ENCODE measurements at places on chromosomes 16 and 17.

DNA sequence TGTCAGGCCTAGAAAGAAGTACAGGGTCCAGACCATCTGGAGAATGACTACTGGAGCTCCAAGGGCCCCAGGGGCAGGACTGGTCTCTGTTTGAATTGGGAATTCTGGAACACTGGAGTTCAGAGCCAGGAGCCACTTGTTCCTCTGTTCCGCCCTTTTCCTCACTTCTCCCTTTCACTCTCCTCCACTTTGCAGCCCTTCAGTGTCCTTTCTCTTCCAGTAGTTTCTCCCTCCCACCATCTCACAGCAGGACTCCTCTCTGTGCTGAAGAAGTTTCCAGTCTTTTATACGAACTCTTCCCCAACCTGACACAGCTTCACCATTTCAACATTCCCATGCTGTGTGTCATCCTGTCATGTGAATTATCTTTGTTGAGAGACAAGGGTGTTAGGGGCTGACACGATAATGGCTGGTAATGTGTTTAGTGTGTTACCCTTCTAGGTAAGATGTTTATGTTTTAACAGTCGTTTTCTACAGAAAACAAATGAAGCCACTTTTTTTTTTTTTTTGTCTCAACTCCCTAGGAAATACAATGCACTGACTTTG lies 180.3 kb upstream of the MYOCD start:
- DNase-seq: no peak

- DNase-seq: no peak
Observed at GRCh38 chr16:46582313-46582712, 38.9 kb downstream of the SHCBP1 start.

DNA sequence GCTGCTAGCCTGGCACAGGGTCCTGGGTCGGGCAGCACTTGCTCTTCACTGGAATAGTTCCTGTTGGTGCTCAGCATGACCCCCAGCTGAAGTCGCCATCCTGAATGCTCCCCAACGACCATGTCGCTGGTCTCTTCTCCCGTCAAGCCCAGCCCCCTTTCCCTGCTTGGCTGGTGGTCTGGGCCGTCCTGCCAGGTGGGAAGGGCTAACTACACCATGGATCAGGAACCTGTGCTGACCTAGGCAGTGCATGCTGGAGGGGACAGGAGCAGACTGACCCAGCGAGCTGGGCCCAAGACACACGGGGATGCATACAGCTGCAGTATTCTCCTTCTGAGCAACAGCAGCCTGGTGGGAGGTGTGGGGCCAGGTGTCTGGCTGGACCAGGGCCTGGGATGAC lies 9.2 kb upstream of the SREBF1 start:
- no peak for DNase-seq

DNA sequence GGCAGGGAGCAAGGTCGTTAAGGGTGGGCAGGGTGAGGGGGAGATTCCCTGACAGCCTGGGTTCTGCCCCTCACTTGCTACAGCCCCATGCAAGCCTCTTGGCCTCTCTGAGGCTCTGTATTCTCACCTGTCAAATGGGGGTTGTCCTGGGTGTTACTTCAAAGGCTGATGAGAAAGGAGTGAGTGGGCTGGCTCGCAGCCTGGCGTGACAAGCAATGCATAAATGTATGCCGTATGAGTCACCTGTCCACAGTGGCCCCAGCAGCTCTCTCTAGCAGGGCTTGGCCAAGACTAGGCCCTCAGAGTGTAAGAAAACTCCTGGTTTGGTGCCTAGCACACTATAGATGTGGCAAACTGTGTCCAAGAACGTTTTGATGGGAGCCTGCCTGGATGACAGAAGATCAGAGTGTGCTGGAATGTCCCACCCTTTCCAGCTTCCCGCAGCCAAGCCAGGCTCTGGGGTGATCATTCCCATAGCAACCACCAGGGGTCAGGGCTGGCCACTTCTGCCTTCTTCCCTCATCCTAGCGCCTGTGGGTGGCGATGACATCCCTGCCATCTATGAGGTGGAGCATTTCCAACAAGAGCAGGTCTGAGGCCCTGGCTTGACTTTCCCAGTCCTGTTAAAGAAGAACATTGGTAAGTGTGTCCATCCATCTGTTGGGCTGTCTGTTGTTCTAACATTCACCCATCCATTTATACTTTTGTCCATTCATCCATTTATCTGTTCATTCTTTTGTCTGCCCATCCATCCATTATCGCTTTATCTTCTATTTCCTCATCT lies 37.2 kb upstream of the ADGRG1 start:
- peak; percentile 73 for DNase-seq

GRCh38 chr17:77444984-77445759 lies 304.4 kb downstream of the SEC14L1 start:
- DNase-seq: peak; percentile 74

GRCh38 chr16:25950586-25951281 lies 259.0 kb downstream of the HS3ST4 start:
- no peak for DNase-seq

DNA sequence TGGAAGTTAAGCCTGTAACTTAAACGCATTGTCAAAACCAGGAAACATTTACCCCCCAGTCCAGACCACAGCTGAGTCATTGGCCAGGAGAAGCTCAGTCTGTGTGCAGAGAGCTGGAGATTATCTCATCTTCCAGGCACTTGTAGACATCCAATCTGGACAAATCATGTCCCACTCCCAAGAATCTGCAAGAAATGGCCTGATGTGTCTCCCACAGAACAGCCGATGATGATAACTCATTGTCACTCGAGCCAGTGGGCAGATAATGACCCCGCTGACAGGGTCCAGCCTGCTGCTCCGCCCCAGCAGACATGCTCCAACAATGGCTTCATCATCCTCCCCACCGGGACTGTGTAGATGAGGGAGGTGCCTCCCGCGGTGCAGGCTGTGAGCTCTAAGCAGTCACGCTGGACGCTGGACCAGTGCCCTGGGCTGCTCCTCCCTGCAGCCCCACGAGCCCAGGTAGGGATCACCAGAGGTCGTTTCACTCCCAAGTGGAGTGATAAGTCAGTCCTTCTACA lies 322.5 kb downstream of the C16orf95 start:
- peak; percentile 26 for DNase-seq

DNA sequence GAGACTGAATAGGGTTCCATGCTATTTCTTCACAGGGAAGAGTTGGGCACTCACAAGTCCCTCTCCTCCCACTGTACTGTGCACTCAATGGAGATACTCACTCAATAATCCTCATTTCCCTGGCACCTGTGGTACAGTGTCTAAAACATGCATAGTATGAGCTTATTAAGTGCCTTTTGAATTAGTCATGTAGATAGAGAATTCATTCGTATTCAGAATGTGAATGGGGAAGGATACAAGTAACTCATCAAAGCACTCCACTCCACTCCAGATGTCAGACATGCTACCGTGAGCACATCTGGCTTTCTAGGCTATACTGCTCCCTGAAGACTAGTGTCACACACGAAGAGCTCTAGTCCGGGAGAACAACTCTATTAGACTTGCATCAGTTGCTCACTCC lies 6.3 kb downstream of the C17orf75 start:
- DNase-seq: no peak

GRCh38 chr16:20385844-20386832 lies 18.4 kb downstream of the PDILT start:
- DNase-seq: peak; percentile 37

GRCh38 chr17:44997733-44998520 lies 29.8 kb upstream of the C1QL1 start:
- no peak for DNase-seq

- DNase-seq: no peak
Observed at GRCh38 chr16:47136099-47136842, 7.5 kb downstream of the NETO2 start.

DNA sequence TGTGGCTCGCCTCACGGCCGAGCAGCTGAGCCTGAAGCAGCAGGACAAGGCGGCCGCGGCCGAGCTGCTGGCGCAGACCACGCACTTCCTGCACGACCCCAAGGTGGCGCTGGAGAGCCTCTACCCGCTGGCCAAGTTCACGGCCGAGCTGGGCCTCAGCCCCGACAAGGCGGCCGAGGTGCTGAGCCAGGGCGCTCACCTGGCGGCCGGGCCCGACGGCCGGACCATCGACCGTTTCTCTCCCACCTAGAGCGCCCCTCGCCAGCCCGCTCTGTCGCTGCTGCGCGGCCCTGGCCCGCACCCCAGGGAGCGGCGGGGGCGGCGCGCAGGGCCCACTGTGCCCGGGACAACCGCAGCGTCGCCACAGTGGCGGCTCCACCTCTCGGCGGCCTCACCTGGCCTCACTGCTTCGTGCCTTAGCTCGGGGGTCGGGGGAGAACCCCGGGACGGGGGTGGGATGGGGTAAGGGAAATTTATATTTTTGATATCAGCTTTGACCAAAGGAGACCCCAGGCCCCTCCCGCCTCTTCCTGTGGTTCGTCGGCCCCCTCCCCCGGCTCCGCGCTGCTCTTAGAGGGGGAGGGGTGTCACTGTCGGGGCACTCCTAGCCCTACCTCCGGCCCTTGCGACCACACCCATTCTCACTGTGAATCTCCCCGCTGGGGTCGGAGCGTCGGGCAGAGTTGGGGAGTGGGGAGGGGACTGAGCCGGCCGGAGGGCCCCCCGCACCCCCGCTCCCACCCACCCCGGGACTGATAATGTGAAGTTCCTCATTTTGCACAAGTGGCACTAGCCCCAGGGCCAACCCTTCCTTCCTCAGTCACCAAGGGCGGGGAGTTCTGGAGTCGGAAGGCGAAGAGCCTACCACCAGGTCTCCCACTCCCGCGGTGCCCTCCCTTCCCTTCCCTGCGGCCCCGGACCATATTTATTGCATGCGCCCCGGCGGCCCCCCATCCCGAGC lies 4.0 kb downstream of the HIC1 start:
- peak; percentile 70 for DNase-seq

DNA sequence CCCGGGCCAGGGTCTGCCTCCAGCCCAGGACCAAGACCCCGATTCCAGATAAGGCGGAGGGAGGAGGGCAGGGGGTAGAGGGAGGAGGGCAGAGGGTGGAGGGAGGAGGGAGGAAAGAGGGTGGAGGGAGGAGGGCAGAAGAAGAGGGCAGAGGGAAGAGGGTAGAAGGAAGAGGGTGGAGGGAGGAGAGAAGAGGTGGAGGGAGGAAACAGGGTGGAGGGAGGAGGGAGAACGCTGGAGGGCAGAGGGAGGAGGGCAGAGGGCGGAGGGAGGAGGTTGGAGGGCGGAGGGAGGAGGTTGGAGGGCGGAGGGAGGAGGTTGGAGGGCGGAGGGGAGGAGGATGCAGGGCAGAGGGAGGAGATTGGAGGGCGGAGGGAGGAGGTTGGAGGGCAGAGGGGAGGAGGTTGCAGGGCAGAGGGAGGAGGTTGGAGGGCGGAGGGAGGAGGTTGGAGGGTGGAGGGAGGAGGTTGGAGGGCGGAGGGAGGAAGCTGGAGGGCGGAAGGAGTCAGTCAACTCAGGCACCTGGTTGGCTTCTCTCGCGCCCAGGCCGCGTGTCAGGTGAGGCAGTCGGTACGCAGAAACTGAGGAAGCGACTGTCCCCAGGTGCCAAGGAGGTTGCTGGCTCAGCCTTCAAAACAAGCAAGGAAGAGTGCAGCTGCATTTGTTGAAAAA lies 65.2 kb downstream of the KLHDC4 start:
- no peak for DNase-seq

- no peak for DNase-seq
Observed at GRCh38 chr16:21157632-21158031, 842 bp upstream of the LDAF1 start.

DNA sequence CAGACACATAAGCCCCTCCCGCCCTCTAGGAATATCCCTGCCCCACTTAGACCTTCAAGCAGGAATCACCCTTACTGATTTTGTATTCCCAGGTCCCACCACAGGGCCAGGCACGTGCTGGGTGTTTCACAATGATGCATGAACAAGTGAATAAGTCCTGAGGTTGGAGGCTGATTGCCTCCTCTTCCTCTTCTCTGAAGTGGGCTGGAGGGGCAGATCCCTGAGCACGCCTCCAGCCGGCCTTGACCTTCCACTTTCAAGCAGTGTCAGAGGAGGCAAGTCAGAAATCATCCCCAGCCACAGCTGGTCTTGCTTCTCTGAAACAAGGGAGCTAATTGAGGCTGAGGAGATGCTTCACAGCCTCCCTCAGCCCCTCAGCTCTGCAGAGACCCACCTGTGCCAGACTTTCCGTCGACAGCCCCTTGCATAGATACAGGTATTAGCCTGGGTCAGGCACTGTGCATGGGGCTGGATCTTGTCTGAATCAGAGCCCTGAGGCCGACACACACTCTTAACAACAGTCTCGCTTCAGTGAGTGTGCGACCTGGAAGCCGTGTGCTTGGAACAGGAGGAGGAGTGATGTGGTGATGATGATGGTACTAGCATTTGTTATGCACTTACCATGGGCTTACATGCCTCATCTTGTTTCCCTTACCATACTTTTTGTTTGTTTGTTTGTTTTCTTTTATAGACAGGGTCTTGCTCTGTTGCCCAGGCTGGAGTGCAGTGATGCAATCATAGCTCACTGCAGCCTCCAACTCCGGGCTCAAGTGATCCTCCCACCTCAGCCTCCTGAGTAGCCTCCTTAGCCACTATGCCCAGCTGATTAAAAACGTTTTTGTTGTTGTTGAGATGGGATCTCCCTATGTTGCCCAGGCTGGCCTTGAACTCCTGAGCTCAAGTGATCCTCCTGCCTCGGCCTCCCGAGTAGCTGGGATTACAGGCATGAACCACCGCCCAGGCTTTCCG lies 15.0 kb downstream of the MRM1 start:
- no peak for DNase-seq

GRCh38 chr16:59887856-59888255 lies 1153.7 kb upstream of the GOT2 start:
- no peak for DNase-seq

DNA sequence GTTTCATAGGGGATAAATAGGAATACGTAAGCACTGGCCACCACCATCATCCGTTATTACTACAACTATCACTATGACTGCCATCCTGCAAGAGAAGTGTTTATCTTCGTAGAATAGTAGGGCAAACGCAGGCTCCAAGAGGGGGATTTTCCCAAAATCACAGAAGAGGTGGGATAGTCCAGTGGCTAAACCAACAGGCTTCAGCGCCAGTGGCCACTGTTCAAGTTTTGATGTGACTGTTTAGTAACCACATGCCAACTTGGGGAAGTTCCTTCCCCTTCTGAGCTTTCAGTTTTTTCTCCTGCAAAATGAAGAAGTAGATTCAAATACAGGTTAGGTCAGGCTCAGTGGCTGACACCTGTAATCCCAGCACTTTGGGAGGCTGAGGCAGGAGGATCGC lies 60.7 kb upstream of the GRIN2A start:
- no peak for DNase-seq

GRCh38 chr16:57871456-57871855 lies 69.2 kb upstream of the KIFC3 start:
- no peak for DNase-seq

DNA sequence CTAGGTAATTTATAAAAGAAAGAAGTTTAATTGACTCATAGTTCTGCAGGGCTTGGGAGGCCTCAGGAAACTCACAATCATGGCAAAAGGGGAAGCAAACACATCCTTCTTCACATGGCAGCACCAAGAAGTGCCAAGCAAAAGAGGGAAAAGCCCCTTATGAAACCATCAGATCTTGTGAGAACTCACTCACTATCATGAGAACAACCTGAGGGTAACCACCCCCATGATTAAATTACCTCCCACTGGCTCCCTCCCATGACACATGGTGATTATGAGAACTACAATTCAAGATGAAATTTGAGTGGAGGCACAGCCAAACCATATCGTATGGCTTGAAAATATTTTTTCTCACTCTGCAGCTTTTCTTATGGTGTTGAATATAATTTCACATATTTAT lies 151.7 kb downstream of the ANKFN1 start:
- no peak for DNase-seq

GRCh38 chr16:23499801-23500200 lies 10.5 kb downstream of the GGA2 start:
- DNase-seq: no peak

- DNase-seq: peak; percentile 84
Observed at GRCh38 chr17:43416998-43417890, 18.5 kb downstream of the ARL4D start.

GRCh38 chr16:58339452-58339981 lies 44.7 kb upstream of the PRSS54 start:
- DNase-seq: peak; percentile 40

GRCh38 chr16:3029491-3030221 lies 5.8 kb downstream of the THOC6 start:
- no peak for DNase-seq
